CD4-positive, alpha-beta T cell treated with Interleukin-4 for 4 hours (primary cell): ENCODE measurements at places on chromosomes 13 and 19.

DNA sequence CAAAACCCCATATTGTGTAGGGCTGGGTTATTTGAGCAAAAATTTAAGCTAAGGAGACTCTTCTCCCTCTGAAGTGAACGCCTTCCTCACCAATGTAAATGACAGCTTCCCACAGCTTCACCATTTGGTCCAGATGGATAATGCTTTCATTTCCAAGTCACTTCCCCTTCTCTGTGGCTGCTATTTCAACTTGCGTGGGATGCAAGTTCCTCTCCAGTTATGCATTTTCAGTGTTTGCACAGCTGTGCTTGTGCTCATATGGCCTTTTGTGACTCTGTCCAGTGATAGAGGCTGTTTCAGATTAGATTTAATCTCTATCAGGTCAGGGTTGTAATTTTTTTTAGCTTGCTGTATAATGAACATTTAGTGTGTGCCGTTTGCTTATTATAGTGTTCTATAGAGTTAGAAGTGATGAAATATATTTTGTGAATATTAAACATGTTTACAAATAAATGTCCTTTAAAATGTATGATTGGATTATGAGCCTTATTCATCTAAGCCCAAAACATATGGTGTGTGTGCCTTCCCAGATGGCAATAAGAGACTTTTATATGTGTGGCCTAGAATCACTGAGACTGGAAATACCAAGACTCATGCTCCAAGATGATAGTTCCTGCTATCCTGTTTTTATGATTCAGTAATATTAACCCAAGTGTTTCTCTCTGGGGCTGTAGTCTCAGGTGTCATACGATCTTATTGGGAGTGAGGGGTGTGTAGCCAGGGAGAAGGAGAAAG is 86.6 kb downstream of the TNFRSF19 start:
- no peak for DNase-seq

GRCh38 chr13:76449716-76450115 is 436.5 kb downstream of the KCTD12 start:
- DNase-seq: no peak

DNA sequence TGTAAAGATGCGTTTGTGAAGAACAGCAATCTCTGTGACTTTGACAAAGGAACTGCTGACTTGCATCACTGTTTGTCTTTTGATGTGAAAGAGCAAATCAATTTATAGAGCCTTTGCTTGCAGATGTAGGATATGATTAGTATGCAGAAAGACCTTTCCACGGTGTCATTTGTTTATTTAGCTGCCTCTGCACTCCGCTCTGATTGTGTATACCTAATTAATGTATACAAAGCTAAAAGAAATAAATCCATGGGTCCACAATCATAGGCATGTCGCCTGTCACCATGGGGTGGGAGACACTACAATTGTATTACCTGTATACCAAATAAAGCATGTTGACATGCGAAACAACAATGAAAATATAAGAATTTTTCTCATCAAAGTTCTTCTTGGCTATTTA is 410.7 kb downstream of the MZT1 start:
- DNase-seq: no peak

GRCh38 chr19:4369109-4369887 is 25.9 kb downstream of the MPND start:
- DNase-seq: peak; percentile 78

DNA sequence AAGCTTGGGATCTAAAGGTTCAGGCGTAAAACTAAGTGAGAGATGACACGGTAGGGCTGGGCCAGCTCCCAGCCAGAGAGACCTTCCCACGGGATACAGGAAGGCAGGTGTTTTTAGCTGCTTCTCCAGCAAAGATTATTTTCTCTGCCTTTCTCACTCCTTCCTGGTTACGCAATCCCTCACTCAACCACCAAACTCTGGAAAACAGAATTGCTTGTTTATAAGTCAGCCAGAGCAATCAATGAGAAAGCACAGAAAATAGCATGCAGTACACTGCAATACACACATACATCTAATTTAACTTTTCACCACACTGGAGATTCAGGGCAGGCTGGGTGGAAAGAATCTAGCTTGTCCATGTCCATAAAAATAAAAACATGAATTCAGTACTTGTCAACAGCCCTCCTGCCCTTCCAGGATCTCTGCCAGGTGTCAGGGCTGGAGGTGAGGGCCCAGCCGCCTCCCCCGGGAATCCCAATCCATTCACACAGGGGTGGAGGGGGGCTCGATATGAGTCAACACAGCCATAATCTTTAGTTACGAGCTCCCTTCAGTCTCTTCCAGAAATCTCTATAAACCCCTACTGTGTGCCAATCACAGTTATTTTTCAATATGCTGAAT is 12.2 kb downstream of the RHPN2 start:
- no peak for DNase-seq

- no peak for DNase-seq
Observed at GRCh38 chr13:98071316-98071715, 71.6 kb upstream of the FARP1 start.

- DNase-seq: peak; percentile 67
Observed at GRCh38 chr19:35154525-35155406, at the start of gene FXYD5. Gene FXYD5, plus strand, starts transcription at chr19:35154735. Its CDS starts 816 bp downstream, at chr19:35155551.

GRCh38 chr13:67742478-67742877 is 512.3 kb upstream of the PCDH9 start:
- DNase-seq: no peak

GRCh38 chr13:36275190-36276002 is 22.2 kb downstream of the CCDC169 start:
- DNase-seq: no peak

- DNase-seq: no peak
Observed at GRCh38 chr13:24148414-24149235, 11.9 kb upstream of the SPATA13 start.

- DNase-seq: no peak
Observed at GRCh38 chr19:49348305-49349189, 13.3 kb downstream of the CD37 start.

DNA sequence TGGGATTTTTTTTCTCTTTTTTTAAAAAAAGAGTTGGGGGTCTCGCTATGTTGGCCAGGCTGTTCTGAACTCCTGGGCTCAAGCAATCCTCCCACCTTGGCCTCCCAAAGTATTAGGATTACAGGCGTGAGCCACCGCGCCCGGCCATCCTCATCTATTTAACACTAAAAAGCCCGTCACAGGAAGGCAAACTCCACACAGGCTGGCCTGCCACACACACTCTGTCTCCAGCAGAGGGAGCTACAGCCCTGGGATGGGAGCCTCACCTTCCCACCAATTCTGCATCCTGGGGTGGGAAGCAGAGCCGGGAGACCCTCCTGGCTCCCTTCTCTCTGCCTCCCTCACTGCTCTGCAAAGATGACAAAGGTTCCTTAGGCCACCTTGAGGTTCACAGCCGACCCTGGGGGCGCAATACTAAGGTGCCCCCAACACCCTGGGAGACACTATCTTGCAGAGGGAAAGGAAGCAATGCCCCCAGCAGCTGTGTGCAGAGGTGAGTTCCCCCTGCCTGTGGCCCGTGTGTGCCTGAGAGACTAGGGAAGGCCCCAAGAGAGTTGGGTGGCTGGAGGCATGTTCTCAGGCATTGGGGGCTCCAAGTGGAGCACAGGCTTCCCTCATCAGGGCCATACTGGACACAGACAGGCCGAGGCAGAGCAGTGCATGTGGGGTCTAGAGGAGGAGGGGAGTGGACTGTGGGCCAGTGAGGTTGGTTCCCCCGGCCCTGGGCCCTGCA is 27.4 kb upstream of the TIMM44 start:
- peak; percentile 5 for DNase-seq

- no peak for DNase-seq
Observed at GRCh38 chr13:98658131-98658530, 81.2 kb upstream of the STK24 start.

DNA sequence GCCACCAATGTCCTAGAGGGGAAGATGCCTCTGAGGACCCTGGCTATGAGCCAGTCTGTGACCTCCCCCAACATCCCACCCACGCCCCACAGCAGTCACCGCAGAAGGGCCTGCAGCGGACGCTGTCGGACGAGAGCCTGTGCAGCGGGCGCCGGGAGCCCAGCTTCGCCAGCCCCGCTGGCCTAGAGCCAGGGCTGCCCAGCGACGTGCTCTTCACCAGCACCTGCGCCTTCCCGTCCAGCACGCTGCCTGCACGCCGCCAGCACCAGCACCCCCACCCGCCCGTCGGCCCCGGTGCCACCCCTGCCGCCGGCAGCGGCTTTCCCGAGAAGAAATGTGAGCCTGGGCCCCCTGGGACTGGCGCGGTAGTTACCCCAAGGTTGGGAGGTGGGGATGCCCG is 30.6 kb downstream of the DPF1 start:
- no peak for DNase-seq

DNA sequence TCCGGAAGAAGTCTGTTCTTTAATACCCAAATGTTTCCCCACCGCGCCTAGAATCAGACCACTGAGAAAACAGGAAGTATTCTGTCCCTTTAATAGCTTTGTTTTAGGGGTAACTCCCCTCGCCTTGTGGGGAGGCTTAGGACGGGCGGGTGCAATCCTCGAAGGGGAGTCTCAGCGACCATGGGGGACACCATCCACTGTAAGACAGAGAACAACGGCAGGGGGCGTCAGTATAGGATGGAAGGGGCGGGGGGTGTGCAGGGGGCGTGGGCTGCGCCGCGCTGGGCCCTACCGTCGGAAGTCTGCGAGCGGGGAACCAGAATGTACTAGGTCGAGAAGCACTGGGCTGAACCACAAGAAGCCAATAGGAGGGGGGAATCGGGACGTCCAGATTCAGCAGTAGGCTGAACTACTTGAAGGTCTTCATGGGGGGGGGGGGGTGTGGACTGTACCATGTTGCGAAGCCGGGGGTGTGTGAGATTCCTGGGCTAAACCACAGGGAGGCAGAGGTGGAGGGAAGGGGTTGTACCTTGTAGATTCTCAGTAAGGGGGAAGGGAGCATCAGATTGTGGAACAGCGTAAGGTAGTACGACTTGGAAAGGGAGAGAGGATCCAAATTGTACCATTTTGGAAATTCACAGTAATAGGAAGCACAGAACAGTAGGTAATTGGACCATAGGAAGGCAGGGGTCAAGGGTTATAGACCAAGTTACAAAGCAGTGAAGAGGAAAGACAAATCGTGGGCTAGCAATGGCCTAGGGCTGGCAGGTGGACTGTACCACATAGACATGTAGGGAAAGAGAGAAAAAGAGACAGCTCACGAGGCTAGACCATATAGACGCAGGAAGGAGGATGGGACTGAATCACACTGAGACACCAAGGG is 1.0 kb upstream of the DBP start:
- peak; percentile 96 for DNase-seq

DNA sequence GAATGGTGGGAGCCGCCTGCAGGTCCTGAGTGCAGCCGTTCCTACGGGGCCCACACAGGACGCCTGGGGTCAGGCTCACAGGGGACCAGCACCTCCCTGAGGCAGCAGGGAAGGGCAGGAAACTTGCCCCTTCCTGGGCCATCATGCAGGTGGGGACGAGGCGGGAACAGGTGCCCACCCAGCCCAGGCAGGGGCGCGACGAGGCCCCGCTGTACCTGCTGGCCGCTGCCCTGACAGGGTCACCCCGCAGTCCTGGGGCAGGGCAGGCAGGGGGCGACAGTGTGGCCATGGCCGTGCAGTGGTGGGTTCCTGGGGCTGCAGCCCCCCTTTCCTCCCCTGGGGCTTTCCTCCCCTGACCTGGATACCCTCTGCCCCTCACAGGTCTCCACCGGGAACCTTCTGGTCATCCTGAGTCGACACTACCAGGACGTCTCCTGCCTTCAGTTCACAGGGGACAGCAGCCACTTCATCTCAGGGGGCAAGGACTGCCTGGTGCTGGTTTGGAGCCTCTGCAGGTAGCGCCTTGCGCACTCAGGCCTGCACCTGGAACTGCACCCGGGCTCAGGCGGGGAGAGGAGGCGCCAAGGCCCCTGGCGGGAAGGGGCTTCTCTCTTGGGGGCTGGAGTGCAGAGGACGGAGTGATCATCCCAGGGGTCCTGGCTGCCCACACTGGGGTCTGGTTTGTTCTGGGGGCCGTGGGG is 5.4 kb downstream of the WDR18 start:
- no peak for DNase-seq

DNA sequence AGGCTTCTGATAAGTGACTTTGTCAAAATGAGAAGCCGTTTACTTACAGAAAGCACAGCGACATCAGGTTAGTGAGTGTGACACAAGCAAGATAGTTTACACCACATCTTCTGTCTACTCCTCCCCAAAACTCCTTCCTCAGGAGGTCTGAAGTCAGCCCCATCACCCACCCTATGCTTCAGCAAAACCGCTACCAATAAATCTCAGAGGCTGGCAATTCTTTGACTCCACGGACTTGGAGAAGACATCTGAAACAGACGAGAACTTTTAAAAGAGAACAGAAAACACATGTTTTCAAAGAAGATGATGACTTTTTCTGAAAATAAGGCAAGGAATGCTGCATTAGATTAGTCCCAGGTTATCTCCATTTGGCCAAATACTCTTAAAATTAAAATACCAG is 261.1 kb downstream of the TBC1D4 start:
- no peak for DNase-seq

- no peak for DNase-seq
Observed at GRCh38 chr13:94859811-94860210, 147.5 kb upstream of the SOX21 start.

DNA sequence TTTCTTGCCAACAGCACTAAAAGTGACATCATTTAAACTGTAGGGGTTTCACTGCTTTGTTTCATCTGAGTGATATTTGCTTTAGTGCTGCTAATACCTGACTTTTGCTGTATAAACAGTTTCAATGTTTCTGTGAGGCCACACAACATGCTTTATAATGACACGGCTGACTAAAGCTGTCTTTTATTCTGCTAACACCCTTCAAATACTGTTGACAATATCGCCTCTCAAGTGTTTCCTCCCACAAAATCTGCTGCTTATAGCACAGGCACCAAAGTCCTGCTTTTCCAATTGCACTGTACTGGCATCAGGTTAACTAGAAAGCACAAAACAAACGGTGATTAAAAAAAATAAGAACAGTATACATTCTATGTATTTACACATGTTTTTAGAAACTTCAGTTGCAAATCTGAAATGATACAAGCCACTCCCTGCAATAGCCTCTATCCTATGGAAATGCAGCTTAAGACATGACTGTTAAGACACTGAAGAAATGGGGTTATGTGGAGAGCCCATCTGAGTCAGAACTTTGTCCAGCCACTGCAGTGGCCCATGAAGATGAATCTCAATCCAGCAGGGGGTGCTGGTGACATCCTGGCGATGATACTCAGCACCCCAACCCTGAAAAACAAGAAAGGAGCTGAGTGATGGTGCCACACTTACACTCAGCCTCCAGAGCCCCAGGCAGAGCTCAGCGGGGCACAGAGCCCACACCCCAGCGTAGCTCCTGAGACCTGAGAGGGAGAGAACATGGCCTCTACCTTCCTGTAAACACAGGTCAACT is 29.4 kb downstream of the RFXAP start:
- no peak for DNase-seq

DNA sequence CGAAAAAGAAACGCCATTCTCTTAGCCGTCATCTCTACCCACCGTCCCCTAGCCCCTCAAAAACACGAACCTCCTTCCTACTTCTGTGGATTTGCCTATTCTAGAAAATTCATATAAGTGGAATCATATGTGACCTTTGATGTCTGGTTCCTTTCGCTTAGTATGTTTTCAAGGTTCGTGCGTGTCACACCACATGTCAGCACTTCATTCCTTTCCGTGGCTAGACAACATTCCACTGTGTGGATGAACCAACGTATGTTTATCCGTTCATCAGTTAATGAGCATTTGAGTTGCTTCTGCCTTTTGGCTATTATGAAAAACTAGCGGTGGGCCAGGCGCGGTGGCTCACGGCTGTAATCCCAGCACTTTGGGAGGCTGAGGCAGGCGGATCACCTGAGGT is 14.0 kb upstream of the PPP1R12C start:
- DNase-seq: no peak
